ENCODE measurements at places on chromosomes 5 and 9. TPM values are rescaled to one million over a fixed set of nuclear protein-coding genes. Genes with fewer than 3 reads are reported as not detected.

GRCh38 chr9:130362691-130363090, 82.1 kb upstream of the ASS1 start:
- H3K4me3 ChIP-seq: no peak overlapping the region
- peaks cover 3% of the 10 kb centered on the region for H3K27me3 ChIP-seq

DNA sequence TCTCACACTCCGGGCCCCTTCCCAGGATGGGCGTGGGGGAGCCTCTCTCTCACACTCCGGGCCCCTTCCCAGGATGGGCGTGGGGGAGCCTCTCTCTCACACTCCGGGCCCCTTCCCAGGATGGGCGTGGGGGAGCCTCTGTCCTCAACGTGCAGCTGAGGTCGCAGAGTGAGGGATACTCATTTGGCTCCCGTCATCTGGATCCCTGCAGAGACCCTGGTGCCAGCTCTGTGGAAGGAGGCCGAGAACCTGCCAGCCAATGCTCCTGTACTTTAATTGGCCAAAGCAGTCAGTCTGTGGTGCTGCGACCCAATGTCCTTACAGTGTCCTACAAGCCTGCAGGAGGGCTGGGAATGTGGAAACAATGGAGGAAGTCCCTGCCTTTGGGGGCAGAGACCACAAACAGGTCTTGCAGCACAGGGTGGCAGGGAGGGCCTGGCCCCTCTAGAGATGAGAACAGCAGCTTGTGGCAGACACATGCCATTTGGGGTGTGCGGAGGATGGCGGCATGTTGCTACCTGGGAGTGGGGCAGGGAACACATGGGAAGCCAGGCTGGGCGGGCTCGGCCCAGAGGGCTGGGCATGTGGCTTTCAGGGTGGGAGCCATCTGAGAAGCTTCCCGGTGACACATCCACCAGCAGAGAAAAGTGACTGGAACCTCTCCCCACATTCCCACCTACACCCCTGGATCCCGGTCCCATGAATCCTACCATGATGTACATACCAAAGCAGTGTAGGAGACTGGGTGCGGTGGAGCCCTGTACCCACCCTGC, 13.6 kb upstream of the MRNIP start:
- no peaks in the 10 kb centered on the region for H3K4me1 ChIP-seq
- no peak overlapping the region for H3K4me3 ChIP-seq
- DNase-seq: no peak
- H3K36me3 ChIP-seq: peaks cover 24% of the 10 kb centered on the region
- H3K27ac ChIP-seq: no peak overlapping the region
- no peaks in the 10 kb centered on the region for H3K27me3 ChIP-seq

DNA sequence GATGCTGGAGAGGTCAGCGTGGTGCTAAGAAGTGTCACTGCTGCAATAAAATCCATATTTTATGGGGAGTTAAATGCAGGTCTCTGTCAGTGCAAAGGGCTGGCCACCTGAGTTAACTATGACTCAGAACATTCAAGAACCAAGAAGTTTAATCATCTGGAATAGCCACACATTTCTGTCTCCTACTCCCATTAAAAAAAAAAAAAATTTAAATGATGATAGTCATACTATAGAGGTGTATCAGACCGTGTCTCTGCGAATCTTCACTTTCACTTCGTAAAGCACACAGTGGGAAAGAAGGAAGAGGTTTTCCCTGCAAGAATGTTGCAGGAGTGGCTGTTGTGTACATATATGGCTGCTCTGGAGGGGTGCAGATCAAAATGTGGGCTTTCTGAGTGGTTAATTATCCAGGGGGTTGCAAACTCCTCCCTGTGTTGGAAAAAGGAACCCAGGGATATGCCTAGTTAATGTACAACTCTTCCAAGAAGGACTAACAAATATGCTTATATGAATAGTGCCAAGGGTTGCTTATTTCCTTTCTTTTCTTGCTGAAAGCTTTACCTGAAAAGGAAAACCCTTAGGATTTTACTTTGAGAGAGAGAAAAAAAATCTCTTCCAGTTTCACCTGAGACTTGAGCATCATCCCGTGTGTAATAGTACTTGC, 1.5 kb downstream of the CDH6 start:
- peaks cover 81% of the 10 kb centered on the region for H3K27me3 ChIP-seq
- no peak overlapping the region for H3K27ac ChIP-seq
- DNase-seq: no peak
- peak overlapping the region; percentile 61 for H3K4me3 ChIP-seq
- H3K4me1 ChIP-seq: peaks cover 14% of the 10 kb centered on the region

- H3K4me1 ChIP-seq: peaks cover 25% of the 10 kb centered on the region
- no peaks in the 10 kb centered on the region for H3K27me3 ChIP-seq
- no peak overlapping the region for H3K27ac ChIP-seq
- no peak for DNase-seq
- H3K36me3 ChIP-seq: peaks cover 9% of the 10 kb centered on the region
These were observed 50.8 kb downstream of the NR3C1 start for GRCh38 chr5:143352691-143353090.

DNA sequence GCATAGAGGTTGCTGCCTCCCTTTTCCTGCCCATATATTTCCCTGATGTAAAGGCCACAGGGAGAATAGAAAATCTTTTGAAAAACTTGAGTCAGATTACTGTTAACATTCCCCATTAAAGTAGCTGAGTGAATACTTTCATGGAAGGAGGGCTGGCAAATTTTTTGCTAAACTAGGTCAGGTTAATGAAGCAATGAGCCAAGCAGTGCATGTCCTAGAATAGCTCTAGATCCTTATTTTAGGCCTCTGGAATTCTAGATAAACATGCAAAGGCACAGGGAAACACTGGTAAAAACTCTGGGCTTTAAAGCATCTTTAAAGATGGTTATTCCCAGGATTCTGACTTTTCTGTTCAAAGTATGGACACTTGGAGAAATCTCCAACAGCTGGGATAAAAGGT, 27.9 kb downstream of the TTC1 start:
- no peak overlapping the region for H3K27ac ChIP-seq
- DNase-seq: no peak
- H3K36me3 ChIP-seq: peaks cover 30% of the 10 kb centered on the region
- H3K4me1 ChIP-seq: no peaks in the 10 kb centered on the region
- H3K4me3 ChIP-seq: no peak overlapping the region

DNA sequence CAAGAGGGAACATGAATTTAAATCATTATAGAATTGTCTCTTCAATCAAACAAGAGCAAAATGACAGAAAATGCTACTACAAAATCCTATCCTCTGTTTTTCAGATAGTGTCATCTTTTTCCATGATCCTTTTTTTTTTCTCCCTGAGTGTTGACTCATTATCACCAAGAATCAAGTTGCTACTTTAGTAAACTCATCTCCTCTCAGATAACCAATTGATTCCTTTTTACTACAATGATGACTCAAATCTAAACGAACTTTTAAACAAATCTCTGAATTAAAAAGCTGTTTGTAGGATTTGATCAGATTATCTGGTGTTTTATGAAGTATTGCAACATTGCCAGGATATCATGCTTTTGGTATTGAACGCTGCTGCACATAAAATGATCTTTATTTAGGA, 23.9 kb upstream of the IL7R start:
- no peak for DNase-seq
- H3K4me1 ChIP-seq: no peaks in the 10 kb centered on the region
- no peak overlapping the region for H3K27ac ChIP-seq
- peaks cover 18% of the 10 kb centered on the region for H3K27me3 ChIP-seq

DNA sequence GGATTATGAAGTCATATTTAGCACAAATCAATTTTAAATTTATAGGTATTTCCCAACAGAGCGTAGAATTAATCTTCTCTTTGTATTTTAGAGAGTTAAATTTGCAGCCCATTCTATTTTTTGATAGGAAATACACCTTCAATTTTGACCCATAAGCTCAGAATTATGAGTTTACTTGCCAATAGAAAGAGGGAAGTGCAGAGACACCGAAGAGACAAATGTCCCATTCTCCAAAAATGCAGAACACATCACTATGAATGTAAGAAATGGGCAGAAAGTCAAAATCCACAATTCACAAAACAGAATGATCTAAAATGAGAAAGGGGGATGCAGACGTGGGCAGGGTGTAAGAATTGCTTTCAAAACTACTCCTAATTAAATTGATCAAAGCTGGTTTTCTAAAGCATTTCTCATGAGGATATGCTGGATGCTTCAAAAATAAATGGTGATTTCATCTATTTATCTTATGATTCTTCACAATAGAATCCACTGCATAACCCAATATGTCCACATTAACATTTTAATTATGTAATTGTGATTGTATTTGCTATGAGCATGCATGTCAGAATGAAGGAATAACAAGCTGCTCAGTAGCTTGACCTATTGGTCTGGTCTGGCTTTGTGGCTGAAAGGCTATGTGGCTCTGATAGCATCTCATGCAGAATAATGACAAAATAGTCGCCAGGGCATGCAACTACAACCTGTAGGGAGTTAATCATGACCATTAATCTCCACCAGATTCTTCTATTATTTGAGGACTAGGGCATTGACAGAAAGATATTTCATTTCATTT, 550.1 kb upstream of the CDH18 start:
- H3K36me3 ChIP-seq: no peaks in the 10 kb centered on the region
- no peaks in the 10 kb centered on the region for H3K4me1 ChIP-seq
- no peaks in the 10 kb centered on the region for H3K27me3 ChIP-seq
- no peak for DNase-seq
- no peak overlapping the region for H3K4me3 ChIP-seq

DNA sequence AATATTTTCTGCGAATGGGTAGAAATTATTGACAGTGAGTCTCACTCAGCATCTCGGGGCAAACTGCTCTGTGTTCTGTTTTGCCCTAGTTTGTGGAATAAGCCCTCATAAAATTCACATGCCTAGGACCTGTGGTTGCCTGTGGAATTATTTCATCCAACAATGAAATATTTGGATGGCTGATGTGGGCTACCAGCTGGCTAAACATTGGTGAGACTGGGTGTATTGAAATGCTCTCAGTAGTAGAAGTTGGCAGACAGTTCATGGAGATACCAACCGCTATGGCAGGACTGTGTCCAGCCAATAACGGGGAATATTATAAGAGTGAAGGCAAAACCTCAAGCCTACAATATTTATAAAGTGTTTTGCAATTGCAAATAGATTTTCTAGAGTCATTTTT, 344.1 kb upstream of the RPS23 start:
- DNase-seq: no peak
- no peaks in the 10 kb centered on the region for H3K27me3 ChIP-seq
- no peak overlapping the region for H3K4me3 ChIP-seq
- H3K27ac ChIP-seq: peak overlapping the region; percentile 86
- peaks cover 10% of the 10 kb centered on the region for H3K4me1 ChIP-seq

- no peak overlapping the region for H3K27ac ChIP-seq
- H3K36me3 ChIP-seq: peaks cover 10% of the 10 kb centered on the region
- DNase-seq: no peak
- H3K27me3 ChIP-seq: no peaks in the 10 kb centered on the region
- H3K4me1 ChIP-seq: no peaks in the 10 kb centered on the region
These were observed 51.7 kb downstream of the RETREG1 start for GRCh38 chr5:16565118-16565517.

DNA sequence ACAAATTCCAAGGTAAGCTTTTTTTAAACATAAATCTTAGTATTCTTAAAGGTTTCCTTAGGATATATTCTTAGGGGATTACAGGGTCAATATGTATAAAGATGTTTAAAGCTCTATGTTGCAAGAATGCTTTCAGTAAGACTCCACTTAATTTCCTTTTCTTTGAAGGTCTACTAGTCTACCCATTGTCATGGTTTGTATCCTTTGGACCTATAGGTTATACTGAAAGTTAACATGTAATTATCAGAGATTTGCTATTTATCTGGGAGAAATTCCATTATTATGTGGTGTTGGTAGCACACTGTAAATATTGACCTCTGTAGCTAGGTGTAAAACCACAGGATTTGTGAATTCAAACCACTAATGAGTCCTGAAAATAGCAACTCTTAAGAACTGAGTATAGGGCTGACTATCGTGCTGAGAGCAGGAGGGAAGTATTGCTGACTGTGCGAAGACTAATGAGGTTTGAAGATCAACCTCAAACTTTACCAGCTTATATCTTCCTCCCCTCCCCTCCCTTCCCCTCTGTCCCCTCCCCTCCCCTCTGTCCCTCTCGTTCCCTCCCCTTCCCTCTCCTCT, 85.6 kb downstream of the GADD45G start:
- H3K36me3 ChIP-seq: no peaks in the 10 kb centered on the region
- H3K4me1 ChIP-seq: peaks cover 12% of the 10 kb centered on the region
- no peak for DNase-seq
- H3K27ac ChIP-seq: no peak overlapping the region

- peaks cover 10% of the 10 kb centered on the region for H3K4me1 ChIP-seq
- H3K27me3 ChIP-seq: peaks cover 54% of the 10 kb centered on the region
- H3K27ac ChIP-seq: no peak overlapping the region
- DNase-seq: no peak
These were observed 4.0 kb upstream of the SLC46A2 start for GRCh38 chr9:112894699-112895098.

- H3K27me3 ChIP-seq: peaks cover 7% of the 10 kb centered on the region
- no peaks in the 10 kb centered on the region for H3K4me1 ChIP-seq
- no peak overlapping the region for H3K27ac ChIP-seq
- no peaks in the 10 kb centered on the region for H3K36me3 ChIP-seq
- no peak for DNase-seq
These were observed 47.7 kb upstream of the BOD1 start for GRCh38 chr5:173664154-173664526.

- peaks cover 13% of the 10 kb centered on the region for H3K27me3 ChIP-seq
- H3K27ac ChIP-seq: no peak overlapping the region
- H3K4me1 ChIP-seq: peaks cover 33% of the 10 kb centered on the region
- H3K36me3 ChIP-seq: no peaks in the 10 kb centered on the region
- DNase-seq: no peak
- H3K4me3 ChIP-seq: no peak overlapping the region
These were observed 23.2 kb downstream of the EGR1 start for GRCh38 chr5:138488481-138488945.

- peaks cover 30% of the 10 kb centered on the region for H3K4me1 ChIP-seq
- peaks cover 3% of the 10 kb centered on the region for H3K36me3 ChIP-seq
- DNase-seq: no peak
- H3K4me3 ChIP-seq: no peak overlapping the region
These were observed 75.5 kb downstream of the MAPKAP1 start for GRCh38 chr9:125631391-125632085.

GRCh38 chr5:41707853-41708603, 162.2 kb downstream of the OXCT1 start:
- DNase-seq: no peak
- peaks cover 4% of the 10 kb centered on the region for H3K36me3 ChIP-seq
- no peak overlapping the region for H3K27ac ChIP-seq

- no peak overlapping the region for H3K4me3 ChIP-seq
- no peak for DNase-seq
- H3K4me1 ChIP-seq: peaks cover 3% of the 10 kb centered on the region
- peaks cover 2% of the 10 kb centered on the region for H3K36me3 ChIP-seq
- H3K27me3 ChIP-seq: no peaks in the 10 kb centered on the region
- H3K27ac ChIP-seq: no peak overlapping the region
These were observed 244.8 kb downstream of the ADGRV1 start for GRCh38 chr5:90803381-90803780.

GRCh38 chr5:97906135-97906534, 723.1 kb upstream of the RIOK2 start:
- no peaks in the 10 kb centered on the region for H3K4me1 ChIP-seq
- H3K4me3 ChIP-seq: no peak overlapping the region
- no peaks in the 10 kb centered on the region for H3K27me3 ChIP-seq
- DNase-seq: no peak

Gene GADD45G
- total RNA-seq: 1.0 TPM

Gene TDRD7
- 8.9 TPM for total RNA-seq

Gene SLC34A1
- not detected for total RNA-seq

Gene SOX30
- total RNA-seq: not detected

Gene INSL4
- not detected for total RNA-seq

Gene SYK
- total RNA-seq: 3.8 TPM

Measured in mesothelial cell of epicardium (in vitro differentiated cells).